D721Med (cell line): ENCODE measurements at places on chromosomes 2 and 18.

- no peak for DNase-seq
Observed at GRCh38 chr2:96341641-96342040, 6.1 kb downstream of the NCAPH start.

DNA sequence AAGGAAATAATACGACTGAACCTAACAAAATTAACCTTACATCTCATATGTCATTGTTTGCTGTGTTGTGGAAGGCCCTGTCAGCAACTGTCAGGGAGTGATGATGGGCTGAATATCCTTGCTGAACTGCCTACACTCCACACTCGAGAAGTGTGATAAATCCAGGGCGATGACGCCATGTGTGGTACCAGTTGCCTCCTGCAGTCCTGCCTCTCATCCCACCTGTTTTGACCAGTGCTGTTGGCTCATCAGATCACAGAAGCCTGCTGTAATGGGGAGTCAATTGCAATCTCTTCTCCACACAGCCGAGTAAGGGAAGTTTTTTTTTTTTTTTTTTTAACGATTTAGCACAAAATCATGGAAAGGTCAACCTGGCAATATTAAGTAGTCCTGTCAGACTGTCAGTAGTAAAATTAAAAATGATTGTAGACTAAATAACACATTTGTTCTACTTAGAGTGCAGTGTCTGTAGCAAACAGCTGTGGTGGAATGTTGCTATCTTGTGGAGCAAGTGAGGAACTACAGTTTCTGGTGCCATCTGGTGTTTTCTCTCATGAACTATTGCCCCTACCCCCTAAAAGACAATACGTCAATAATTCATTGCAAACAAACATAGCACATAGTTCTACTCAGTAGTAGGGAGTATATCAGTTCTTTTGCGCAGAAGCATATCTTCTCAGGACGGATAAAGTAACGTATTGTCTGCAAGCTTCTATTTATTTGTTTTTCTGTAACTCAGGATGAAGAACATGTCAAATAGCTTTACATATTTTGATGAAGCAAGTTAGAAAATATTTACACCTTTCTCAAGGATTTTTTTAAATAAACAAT, 347.6 kb downstream of the CTNNA2 start:
- DNase-seq: no peak

DNA sequence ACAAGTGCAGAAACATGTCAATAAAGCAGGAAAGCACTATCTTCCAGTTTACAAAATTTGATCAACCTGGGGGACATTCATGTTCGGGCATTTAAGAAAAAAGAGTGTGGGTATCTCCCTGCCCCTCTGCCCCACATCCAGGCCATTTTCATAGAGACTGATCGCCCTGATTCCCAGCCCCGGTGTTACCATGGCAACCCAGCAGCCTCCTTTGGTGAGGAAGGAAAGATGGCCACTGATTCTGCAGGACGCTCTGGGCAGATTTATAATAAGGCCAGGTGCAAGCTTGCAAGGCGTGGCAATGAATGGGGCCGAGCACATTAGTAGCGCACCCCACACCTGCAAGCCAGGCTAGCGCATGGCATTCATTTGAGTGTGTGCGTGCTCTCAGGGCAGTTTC, 36.7 kb upstream of the ARL4C start:
- no peak for DNase-seq

DNA sequence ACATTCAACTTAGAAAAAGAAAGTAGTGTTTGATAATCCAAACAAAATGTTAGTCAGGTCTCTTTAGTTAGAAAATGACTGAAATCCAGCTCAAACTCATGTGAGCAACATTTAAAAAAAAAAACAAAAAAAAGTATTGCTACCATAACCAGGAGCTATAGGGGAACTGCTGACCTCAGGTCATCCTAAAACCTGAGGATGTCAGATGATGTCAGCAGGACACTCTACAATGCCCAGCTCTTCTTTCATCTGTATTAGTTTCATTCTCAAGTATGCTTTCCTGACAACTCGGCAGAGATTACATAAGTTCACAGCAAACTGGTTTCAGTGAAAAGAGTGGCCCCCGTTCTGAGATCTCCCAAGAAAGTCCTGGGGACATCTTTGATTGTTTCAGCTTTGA, 4.2 kb upstream of the ESCO1 start:
- no peak for DNase-seq

- DNase-seq: no peak
Observed at GRCh38 chr2:71699428-71699827, 246.1 kb downstream of the DYSF start.

- DNase-seq: no peak
Observed at GRCh38 chr2:176407706-176408105, 138.5 kb downstream of the MTX2 start.
